ENCODE measurements at places on chromosomes 16 and 17.

DNA sequence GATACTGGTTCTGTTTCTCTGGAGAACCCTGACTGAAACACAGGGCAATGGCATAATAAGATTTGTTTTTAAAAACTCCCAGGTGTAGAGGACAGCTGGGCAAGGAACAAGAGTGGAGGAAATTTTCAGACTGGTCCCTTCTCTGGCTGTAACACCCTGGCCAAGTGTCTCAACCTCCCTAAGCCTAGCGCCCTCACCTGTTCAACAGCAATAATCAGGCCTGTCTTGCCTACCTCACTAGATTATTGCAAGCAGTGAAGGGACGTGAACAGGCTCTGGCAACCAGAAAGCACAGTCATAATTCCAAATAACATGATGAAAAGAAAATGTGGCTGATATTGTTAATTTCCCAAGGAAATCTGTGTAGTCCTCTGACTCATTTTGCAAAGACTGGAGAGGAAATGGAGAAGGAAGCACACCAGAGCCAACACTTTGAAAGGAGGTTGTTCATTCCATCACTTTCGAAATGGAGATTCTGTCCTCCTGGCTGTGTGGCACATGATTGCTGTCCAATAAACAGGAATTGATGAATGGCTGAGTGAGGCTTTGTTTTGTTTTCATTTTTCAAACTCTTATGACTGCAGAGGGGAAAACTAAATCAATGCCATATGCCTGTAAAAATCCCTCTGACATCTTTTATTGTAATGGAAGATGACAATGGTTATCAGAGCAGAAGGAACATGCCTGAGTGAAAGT lies 87.5 kb upstream of the HLF start:
- DNase-seq: no peak

- no peak for DNase-seq
These were observed 36.8 kb downstream of the ERCC4 start for GRCh38 chr16:13956635-13957196.

- peak; percentile 87 for DNase-seq
These were observed 663 bp upstream of the ZNF768 start for GRCh38 chr16:30526823-30527634.

GRCh38 chr17:75645889-75646637 lies 12.8 kb downstream of the SMIM5 start:
- no peak for DNase-seq

- DNase-seq: no peak
These were observed 2.8 kb upstream of the ABCA8 start for GRCh38 chr17:68957944-68958343.

GRCh38 chr17:8696426-8696825 lies 48.2 kb downstream of the CCDC42 start:
- DNase-seq: no peak

DNA sequence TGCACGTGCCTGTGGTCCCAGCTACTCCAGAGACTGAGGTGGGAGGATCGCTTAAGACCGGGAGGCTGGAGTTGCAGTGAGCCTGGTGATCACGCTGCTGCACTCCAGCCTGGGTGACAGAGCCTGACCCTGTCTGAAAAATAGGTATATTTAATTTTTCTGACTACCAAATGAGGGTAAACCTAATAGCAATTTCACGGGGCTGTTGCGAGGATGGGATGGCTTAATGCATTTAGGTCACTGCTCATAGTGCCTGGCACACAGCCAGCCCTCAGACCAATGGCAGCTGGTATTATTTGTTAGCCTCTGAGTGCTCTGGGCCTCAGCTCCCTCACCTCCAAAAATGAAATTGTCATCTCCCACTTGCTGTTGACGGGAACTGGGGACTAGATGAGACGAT lies 5.9 kb upstream of the CDIP1 start:
- DNase-seq: no peak

GRCh38 chr16:49452108-49452507 lies 78.5 kb downstream of the C16orf78 start:
- no peak for DNase-seq

GRCh38 chr16:2455081-2455845 lies 4.6 kb upstream of the TEDC2 start:
- DNase-seq: no peak

- no peak for DNase-seq
These were observed 21.2 kb upstream of the CMTM4 start for GRCh38 chr16:66717776-66718175.

GRCh38 chr16:28823291-28823872 lies 583 bp downstream of the ATXN2L start:
- no peak for DNase-seq

DNA sequence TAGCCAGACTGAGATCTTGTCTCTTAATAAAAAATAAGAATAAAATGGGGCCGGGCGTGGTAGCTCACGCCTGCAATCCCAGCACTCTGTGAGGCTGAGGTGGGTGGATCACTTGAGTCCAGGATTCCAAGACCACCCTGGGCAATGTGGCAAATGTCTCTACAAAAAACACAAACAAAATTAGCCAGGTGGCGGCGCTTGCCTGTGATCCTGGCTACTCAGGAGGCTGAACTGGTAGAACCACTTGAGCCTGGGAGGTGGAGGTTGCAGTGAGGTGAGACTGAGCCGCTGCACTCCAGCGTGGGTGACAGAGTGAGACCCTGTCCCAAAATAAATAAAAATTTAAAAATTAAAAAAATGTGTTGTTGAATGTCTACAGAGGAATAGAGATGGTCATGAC lies 2.9 kb upstream of the DEF8 start:
- DNase-seq: no peak

DNA sequence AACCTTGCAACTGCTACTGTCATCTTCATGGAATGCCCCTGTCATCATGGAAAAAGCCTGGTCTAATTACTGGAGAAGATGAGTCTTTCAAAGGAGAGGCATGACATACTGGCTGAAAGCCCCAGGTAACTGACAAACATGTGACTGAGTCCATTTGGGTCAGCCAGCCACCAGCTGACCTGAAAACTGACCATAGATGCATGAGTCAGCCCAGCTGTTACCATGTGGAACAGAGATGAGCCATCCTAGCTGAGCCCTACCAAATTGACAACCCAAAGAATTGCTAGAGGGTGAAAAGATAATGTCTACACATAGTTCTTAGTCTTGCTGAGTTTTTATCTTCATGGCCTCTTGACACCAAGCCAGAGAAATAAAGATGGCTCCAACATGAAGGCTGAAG lies 311.8 kb downstream of the UTP18 start:
- no peak for DNase-seq

DNA sequence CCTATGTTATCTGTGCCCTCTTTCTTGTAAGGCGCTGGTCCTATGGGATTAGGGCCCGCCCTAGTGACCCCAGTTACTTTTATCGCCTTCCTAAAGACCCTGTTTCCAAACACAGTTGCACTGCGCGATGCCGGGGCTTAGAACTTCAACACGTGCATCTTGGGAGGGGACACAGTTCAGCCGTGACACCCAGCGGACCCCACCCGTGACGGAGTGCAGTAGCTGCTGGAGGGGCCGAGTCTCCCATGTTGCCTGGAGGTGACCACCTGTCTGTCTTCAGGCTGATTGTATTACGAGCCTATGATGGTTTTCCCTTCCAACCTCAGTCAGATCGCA lies 9.4 kb downstream of the BAIAP2 start:
- no peak for DNase-seq

DNA sequence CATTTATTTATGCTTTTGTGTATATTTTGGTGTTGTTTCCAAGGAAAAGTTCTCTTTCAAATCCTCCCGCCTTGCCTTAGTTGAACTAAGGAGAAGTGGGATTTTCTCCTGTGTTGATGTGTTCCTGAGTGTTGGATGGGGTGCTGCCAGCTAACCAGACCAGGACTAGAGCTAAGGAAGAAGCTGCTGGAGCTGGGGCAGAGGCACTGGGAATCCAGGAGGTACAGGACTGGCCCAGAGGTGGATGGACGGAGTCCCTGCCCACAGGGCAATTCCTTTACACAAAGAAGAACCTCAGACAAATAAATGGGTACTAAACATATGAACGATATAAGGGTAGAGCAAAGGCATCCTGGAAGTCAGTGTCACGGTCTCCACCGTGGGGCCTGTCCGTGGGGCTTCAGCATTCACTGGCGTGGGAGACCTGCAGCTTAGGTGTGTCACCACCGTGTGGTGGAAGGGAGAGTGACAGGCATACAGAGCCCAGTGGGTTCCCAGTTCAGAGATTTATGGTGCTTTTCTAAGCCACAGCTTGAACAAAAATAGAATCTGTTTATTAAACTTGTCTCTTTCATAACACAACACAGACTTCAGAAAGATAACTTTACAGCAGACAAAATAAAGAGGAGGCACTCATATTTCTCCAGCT lies 270.7 kb downstream of the NTN1 start:
- peak; percentile 35 for DNase-seq

GRCh38 chr16:23365602-23366240 lies 63.6 kb downstream of the SCNN1B start:
- no peak for DNase-seq

- no peak for DNase-seq
These were observed 40.9 kb downstream of the SRCIN1 start for GRCh38 chr17:38564869-38565268.

DNA sequence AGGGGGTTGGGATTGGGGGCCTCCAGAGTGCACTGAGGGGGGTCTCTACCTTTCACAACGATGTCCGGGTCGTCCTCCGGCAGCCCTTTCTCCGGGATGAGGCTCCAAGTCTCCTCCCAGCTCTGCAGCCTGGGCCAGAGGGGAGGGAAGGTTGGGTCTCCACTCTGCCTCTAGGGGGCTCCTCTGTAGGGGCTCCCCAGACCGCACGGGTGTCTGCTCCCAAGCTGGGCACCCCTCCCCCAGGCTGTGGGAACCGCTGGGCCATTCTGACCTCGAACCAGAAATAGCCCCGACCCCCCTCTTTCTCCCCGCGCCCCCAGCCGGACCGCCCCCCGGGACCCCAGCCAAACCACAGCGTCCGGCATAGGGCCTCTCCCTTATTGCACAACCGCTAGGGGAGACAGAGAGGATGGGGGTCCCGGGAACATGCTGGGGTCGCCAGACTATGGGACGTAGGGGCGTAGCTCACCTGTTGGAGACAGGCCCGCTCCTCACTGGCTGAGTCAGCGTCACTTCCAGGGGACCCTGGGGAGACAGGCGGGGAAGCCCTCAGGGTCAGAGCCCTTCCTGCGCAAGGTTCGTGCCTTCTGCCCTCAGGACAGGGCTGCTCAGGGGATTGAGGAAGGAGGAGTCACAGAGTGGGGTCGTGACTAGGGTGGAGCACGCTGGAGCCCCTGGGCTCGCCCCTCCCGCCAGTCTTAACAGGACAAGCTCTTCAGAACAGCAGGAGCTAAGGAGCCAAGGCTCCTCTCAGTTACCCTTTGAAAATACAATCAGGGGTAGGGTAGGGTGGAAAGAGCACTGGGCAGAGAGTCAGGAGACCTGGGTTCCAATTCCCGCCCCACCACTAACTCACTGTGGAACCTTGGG lies 2.7 kb downstream of the PLEKHH3 start:
- no peak for DNase-seq

DNA sequence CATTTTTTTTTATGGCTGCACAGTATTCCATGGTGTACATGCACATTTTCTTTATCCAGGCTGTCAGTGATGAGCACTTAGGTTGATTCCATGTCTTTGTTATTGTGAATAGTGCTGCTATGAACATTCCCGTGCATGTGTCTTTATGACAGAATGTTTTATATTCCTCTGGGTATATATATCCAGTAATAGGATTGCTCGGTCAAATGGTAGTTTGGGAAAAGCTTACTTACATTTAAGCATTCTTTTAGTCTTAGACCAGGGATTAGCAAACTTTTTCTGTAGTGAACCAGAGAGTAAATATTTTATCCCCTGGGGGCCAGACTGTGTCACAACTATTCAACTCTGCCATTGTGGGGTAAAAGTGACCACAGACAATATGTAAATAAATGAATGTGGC lies 40.2 kb downstream of the MED13 start:
- no peak for DNase-seq

DNA sequence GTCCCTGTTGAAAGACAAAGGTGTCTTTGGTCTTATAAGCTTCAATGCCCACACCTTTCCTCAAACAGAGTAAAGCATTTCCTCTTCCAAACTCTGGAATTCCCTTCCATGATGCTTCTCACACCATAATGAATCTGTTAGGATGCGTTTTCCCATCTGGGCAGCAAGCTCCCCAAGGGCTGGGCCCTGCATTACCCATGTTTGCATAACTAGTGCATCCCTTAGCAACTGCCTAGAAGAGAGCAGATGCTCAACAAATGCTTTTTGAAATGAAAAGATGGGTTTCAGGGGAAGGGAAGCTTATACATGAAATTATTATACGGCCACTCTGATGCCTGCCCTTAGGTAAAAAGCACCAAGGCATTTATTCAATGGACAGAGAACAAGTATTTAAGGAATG lies 124.5 kb upstream of the CCL2 start:
- DNase-seq: no peak

DNA sequence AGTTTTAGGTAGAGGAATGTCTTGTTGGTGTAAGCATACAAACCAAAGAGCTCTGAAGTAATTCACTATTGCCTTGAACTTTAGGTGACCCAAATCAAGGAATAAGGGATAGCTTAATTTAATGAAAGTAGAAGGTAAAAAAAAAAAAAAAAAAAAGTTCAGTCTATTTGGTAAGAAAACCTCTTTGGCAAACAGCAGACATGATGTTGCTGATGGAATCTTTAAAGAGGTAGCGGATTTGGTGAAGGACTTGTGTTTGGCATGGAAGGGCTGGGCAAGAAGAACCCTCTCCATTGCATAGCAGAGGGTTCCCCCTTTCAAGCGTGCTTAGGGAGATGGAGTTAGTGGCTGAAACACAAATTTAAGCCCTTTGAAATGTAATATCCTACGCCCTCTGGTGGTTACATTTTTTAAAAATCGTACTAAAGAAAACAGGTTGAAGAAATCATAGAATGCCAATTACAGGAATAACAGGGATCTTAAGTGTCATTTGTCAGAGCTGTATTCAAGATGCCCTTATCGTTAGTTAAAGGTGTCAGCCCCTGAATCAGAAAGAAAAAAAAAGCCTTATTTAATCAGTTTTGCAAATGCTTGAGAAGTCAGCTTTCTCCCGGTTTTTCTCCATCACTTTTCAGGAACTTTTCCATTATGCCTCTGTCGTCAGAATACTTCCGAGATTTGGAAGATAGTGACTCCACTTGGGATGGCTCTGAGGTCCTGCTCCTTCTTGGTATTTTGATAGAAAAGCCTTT lies 383.1 kb downstream of the KCNJ2 start:
- no peak for DNase-seq

GRCh38 chr17:82103553-82104451 lies 5.8 kb upstream of the FASN start:
- DNase-seq: no peak

DNA sequence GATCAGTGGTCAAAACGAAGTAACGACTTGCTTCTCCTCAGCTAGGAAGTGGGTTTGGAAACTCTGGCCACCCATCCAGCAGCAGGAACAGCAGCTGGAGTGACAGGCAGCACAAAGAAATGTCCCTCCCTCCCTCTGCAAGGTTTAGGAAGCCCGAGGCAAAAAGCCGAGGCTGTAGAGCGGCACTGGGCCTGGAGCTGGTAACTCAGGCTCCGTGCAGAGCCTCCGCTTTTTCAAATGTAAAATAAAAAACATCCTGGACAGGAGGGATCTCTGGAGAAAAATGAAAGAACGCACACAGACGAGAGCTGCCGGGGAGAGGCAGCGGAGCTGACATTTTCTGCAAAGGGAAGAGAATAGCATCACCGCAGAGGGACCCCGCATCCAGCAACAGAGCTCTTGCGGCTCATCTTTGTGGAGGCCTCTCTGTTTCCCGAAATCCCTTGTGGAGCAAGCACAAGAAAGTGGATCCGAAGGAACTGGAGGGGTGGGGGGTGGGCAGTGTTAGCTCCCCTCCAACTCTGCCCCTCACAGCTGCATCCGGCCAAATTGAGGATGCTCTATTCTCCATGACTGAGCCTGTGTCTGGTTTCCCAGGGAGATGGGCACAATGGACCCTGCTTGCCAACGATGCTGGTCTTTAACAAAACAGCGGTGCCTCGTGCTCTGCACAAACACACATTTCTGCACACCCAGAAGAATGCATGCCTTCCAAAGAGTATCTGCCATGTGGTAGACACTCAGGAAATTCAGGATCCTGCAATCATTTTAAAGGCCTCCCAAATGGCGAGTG lies 335.5 kb upstream of the ZFHX3 start:
- DNase-seq: no peak

Measured in activated CD8-positive, alpha-beta memory T cell treated with anti-CD3 and anti-CD28 coated beads, Interleukin-2, amount 50 U/mL, for 4 hours (primary cell).